ENCODE measurements at places on chromosomes 5 and 9.

DNA sequence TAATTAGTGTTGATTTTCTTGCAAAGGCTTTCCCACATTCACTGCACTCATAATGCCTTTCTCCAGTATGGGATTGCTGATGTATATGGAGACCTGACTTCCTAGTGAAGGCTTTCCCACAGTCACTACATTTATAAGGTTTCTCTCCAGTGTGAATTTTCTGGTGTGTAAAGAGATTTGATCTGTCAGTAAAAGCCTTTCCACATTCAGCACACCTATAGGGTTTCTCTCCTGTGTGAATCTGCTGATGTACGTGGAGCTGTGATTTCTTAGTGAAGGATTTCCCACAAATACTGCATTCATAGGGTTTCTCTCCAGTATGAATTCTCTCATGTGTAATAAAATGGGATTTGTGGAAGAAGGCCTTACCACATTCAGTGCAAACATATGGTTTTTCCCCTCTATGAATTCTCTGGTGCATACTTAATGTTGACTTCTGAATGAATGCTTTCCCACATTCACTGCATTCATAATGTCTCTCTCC lies 31.1 kb downstream of the ZNF484 start:
- no peak for DNase-seq

- no peak for DNase-seq
Observed at GRCh38 chr9:71908825-71909224, 2.2 kb downstream of the ABHD17B start.

GRCh38 chr9:81737871-81738507 lies 48.6 kb upstream of the TLE1 start:
- DNase-seq = no peak

- DNase-seq = no peak
Observed at GRCh38 chr5:150317048-150318003, 14.6 kb upstream of the ARSI start.

DNA sequence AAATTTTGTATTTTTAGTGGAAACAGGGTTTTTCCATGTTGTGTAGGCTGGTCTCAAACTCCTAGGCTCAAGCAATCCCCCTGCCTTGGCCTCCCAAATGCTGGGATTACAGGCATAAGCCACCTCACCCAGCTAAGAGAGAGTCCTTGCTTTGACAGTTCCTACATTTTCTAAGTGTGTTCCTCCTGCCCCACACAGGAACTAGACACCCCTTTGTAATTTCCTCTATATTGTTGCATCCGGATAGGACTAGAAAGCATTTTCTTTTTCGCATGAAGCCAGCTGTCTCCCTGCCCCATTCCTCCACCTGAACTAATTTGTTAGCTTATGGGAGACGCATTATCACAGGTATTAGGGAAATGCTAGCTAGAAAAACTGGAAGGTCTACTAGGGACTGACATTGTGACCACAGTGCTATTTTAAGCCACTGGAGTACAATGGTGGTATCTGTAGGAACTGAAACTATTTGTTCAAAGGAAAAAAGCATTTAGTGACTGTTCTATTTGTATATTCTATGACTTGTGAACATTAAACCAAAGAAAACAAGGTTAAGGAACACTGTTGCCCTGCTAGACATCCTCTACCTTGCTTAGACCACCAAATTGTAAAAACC lies 214.1 kb downstream of the SMARCA2 start:
- no peak for DNase-seq

DNA sequence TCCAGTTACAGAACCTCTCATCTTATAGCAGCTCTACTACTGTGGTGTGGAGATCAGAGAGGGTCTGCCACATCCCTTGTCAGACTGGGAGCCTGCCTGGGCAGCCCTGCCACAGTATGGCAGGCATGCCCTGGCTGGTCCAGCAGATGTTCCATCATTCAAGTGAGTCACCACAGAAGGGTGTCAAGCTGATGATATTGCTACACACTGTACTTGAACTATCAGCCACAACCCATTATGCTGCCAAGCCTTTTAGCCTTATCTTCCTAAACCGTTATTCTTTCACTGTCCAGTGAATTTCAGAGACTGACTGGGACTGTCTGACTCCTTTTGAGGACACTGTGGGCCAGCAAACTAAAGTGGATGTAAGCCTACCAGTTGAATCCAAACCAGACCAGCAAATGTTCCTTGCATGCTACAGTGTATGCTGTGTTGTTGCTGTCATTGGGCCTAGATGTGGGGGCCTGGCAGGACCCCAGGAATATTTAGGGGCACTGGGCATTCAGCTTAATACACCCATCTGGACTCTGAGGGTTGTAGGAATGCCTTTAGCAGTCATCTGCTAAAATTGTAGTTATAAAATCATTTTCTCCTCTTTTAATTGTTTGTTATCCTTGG lies 202.6 kb downstream of the NR3C1 start:
- no peak for DNase-seq

DNA sequence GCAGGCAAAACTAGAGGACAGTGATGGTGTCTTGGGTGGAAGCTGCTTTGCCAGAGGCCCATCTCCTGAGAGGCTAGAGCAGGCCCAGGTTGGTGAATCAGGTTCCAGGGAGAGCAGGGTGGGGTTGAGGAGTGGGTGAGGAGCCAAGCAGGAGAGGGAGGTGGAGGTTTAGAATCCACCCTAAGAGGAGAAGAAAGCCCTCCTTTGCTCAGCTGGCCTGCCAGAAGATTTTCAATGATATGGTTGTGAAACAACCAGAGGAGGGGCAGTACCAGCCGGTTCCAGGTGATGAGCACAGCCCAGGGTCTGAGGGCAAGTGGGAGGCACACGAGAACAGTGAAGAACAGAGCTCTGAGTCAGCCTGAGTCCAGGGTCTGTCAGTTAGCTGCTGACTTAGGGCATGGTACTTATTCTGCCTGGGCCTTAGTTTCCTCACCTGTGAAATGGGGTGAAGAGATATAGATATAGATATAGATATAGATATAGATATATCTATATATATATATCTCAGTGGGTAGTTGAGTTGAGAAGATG lies 17.8 kb downstream of the PPARGC1B start:
- no peak for DNase-seq

DNA sequence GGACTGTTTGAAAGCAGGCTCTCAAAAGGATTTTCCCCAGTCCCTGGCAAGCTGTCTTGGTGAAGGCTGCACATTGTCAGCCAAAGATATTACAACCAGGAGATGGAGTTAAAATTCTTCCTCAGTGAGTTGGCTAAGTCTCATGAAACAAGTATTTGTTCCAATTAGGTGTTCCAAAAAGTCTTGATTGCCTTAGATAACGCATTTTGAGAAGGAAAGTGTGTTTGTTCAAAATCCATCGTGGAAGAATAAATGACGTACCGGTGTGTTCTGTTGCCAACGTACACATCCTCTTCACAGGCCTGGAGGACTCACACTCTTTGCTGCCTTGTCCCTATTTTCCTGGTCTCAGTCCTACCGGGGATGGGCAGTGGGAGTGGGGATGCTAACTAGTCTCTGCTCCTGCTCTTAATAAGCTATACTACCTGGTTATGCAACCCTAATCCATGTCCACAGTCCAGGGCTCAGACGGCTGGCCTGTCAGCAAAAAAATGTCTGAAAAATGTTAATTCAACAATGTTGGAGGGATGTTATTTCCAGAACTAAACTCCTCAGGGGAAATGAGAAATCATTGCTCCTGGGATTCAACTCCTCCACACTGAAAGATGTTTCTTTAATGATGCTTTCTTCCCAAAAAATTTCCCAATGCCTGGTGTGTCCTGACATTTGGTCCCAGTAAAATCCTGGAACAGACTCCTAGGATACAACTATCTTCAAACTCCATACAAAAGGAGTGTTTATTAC lies 175.3 kb upstream of the KLF9 start:
- DNase-seq = no peak

- no peak for DNase-seq
Observed at GRCh38 chr5:14218897-14219573, 75.9 kb downstream of the TRIO start.

DNA sequence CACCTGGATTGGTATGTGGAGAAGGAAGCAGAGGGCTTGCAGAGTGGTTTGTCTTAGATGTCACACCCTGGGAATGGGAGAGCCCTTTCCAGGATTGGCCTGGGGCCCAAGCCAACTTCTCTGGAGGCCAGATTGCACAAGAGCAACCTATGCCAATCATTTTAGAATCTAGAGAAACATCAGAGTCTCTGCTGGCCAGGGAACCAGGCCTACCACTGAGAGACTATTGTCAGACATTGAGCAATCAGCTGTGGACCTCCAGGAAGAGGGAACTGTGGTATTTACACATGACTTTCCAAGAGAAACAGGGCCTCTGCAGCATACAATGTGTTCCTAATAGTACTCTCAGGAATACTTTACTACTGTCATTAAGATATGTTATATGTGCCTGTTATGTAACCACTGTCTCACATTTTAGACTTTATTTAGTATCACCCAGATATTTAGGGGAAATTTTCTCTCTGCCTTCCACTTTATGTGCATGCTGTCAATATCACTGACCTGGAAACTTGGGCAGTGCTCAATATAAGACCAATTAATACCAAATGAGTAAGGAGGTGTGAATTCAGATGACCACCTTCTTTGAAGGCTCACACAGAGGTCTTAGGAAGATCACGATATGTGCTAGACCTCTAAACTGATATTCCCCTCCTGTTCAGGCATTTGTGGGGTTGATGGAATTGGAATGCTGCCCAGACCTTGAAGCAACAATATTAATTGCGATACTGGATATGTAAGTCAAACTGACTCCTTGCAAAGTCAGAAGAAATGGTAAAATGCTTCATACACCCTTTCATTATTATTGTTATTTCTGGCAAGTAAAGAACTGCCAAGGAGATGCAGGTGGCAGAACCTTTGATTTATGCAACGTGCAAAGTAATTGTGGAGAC lies 20.5 kb upstream of the CCL28 start:
- DNase-seq = no peak

GRCh38 chr5:58322453-58322852 lies 137.4 kb downstream of the PLK2 start:
- no peak for DNase-seq

GRCh38 chr5:181223058-181223728 lies at the start of gene TRIM41:
TSS of gene TRIM41 (plus strand) at chr5:181223281. CDS start at chr5:181224000, 719 bp downstream.
- DNase-seq = no peak

DNA sequence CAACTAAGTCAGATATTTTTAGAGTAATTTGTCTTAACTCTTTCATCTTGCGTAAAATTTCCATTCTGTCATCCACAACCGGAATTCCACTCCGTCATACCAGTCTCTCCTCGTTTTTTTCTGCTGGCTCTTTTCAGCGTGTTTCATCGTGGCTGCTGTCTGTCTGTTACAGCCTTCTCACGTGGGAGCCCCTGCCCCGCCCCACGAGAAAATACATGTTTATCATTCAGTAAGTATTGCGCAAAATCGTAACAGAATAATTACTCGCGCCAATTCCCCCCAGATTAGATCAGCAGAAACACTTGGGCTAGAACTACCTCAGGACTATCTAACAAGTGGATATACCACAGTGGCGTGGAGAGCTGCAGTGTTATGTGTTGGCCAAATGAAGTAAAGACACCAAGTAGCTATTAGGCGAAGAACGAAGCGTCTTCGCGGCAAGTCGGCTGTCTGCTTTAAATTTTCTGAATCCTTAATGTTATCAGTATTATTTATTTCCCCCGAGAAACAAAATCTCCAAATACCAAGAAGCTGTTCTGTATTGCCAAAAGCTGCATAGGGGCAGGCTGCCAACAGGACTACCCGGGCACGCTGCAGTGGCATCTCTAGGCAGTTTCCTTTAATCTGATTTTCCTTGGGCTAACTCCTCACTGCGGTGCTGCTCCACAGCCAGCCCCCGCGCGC lies 566 bp upstream of the FOCAD start:
- DNase-seq = peak; percentile 47

- no peak for DNase-seq
Observed at GRCh38 chr9:88998503-88998902, 7.2 kb downstream of the S1PR3 start.

DNA sequence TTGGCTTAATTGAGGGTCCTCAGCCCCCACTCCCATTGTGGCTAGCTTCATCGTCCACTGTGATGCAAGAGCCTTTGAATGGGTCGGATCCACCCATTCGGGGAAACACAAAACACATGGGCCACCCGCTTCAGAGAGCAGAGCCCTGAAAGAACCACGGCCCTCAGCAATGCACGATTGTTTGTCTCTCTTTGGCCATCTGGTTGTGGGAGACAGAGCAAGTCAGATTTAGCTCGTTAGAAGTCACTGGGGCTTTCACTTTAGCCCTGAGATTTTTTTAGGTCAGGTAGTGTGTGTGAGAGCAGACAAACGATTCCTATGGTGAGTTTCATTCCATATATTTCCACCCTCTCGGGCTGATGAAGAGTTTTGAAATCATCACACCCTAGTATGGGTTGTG lies 12.9 kb upstream of the COL15A1 start:
- no peak for DNase-seq

DNA sequence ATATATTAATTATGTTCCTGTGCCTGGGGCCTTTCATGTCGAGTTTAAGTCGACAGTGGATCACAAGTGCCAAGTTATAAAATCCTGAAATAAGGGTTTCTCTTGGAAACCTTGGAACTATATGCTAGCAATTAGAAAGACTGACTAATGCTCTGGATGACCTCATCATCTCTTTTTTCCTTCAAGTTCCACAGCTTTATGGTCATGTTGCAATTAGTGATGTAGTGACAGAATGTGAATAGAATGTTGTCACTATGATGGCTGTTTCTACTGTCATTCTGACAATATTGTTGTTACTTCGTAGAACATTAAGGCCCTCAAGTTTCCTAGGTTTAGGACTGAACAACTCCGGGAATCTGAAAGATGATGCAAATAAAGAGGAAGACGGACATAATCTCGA lies 368.0 kb upstream of the SEMA6A start:
- DNase-seq = no peak

GRCh38 chr5:96091874-96092273 lies 130.2 kb upstream of the ELL2 start:
- no peak for DNase-seq

GRCh38 chr9:76474419-76474818 lies 15.4 kb downstream of the GCNT1 start:
- DNase-seq = no peak

- no peak for DNase-seq
Observed at GRCh38 chr9:98900244-98900643, 43.5 kb upstream of the COL15A1 start.

GRCh38 chr5:143218517-143219170 lies 184.8 kb downstream of the NR3C1 start:
- DNase-seq = no peak

DNA sequence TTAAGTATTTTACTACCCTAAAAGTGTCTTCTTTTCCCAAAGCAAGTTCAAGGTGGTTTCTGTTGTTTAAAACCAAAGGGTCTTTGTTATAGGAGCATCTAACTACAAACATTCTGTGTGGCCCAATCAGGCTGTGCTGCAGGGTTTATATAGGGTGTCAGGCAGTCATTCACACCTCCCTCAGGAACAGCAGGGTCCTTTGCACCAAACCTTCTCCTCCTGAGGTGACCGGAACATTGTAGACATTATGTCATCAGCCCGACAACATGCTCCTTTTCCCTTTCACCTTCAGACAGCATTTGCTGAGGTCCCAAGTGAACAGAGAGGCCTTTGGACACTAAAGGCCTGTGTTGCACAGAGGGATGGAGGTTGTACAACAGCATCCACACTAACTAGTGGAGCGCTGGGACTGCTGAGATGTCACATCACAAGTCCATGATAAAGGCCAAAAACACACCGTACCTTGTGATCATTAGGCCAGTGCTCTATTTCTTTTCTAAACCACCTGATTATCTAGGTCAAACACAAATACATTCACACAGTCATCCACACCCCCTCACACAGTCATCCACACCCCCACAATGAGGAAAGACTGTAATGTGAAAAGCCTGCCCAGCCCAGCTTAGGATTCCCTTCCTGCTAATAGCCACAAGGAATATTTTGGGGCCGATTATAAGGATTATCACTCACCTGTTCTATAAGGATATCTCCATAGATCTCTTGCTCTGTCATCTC lies 123.8 kb upstream of the VLDLR start:
- DNase-seq = no peak

GRCh38 chr5:97243353-97243752 lies 60.3 kb upstream of the RIOK2 start:
- DNase-seq = no peak
